ENCODE measurements at places on chromosomes 6 and 20.

DNA sequence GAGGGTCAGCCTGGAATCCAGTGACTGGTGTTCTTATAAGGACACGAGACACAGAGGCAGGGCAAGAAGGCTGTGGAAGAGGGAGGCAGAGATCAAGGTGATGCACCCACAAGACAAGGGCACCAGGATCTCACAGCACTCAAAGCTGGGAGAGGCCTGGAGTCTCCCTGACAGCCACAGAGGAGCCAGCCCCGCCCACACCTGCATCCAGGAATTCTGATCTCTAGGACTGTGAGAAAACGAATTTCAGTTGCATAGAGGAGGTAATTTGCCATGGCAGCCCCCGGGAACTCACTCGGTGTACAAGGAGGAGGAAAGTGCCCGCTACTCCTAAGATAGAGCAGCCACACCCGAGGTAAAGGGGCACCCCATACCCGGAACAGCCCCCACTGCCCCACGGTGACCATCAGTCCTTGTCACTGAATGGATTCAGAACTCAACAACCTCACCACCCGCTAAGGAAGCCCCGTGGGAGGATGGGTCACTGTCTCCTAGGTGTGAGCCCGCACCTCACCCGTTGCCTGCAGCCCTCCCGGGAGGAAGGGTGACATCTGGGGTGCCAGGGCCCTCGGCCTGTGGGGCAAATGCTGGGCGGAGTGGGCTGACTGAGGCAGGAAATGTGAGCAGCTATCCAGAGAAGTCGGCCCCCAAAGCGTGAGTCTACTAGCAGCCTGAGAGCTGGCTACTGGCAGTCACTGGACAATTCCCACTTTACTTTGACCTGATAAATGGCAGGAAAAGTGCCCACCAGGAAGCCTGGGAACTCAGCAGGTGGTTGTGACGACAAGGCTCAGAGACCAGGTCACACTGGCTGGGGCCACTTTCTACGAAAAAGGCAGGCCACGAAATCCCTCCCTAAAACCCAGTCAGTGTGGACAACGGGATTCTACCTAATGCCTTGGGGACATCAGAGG is 22.4 kb downstream of the DLL1 start:
- DNase-seq, result no peak

- DNase-seq, result no peak
Observed at GRCh38 chr6:145427232-145427631, 308.1 kb downstream of the EPM2A start.

DNA sequence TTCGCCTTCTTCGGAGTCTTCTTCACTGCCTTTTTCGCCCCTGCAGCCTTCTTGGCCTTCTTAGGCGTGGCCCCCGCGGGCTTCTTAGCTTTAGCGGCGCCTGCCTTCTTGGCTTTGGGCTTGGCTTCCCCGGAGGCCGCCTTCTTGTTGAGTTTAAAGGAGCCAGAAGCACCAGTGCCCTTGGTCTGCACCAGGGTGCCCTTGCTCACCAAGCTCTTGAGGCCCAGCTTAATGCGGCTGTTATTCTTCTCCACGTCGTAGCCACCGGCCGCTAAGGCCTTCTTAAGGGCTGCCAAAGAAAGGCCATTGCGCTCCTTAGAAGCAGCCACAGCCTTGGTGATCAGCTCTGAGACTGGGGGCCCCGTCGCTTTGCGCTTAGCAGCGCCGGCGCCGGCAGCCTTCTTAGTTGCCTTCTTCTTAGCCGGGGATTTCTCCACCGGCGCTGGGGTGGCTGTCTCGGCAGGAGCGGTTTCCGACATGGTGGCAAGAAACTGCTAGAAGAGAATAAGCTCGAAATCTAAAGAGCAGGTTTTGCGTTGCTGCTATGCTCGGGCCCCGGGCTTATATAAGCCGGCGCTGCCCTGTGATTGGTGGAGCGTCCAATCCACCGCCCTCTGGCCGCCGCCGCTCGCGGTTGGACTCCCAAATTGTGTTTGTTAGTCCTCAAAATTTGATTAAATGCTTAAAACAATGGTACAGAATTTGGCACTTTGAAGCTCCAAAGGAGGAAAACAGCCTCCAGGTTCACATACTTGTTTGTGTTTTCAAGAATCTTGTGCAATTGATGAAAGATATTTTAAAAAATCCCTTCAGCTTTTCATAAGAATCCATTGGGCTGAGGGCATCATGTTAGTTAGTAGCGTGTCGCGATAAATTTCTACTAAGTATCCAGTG is 44.9 kb downstream of the OR2B2 start:
- peak; percentile 75 for DNase-seq

DNA sequence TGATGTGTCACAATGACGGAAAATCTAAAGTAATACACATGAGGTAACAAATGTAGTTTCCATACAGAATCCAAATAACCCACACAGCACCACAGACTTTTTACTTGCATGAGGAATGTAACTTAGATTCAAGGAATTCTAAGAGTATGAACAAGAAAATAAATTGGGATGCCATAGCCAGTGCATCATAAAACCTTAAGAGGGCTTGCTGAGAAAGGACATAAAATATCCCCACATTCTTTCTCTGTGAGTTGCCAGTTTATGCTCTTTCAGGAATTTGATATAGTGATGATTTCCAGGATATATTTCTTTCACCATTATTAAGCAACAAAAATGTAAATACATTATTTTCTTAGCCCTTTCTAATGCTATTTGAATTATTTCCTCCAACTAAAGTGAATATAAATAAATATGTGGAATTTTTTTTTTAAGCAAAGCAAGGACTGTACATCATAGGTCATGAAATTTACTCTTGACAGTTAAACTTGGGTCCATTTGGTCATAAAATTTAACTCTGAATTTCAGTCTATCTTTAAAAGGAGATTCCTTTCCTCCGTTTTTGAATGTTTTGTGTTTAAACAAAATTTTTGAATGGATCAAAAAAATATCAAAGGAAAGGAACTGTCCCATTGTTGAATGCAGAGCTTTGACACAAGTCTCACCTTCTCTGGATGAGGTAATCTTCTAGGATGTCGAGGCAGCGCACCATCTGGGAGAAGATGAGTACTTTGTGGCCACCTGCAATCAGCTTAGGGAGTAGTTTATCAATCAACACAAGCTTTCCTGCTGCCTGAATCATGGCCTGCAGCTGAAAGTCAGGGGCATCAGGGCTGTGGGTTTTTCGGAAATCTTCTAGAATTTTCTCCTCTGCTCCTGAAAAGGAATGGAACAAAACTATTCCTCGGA is 116.3 kb upstream of the EMILIN3 start:
- DNase-seq, result no peak

- DNase-seq, result no peak
Observed at GRCh38 chr20:62823688-62824475, 7.0 kb downstream of the COL9A3 start.

- DNase-seq, result no peak
Observed at GRCh38 chr6:97176468-97176867, 106.5 kb downstream of the MMS22L start.

DNA sequence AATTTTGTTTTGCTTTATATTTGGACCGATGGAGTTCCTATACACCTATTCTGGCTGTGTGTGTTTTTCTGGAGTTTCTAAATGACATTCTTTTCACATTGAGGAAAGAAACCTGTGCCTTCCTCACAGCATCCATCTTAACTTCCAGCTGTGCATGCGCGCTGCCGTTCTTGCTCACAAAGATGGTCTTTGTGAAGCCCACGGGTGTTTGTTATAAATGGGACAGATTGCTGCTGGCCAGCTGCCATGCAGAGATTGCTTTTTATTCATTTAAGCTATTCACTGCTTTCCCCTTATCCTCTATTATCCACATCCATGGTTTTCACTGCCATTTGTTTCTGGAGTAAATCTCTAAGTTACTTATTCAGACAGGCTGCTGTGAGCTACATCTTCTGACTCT is 54.2 kb downstream of the SYNDIG1 start:
- no peak for DNase-seq

- DNase-seq, result no peak
Observed at GRCh38 chr6:116649129-116649528, 19.4 kb downstream of the ZUP1 start.

DNA sequence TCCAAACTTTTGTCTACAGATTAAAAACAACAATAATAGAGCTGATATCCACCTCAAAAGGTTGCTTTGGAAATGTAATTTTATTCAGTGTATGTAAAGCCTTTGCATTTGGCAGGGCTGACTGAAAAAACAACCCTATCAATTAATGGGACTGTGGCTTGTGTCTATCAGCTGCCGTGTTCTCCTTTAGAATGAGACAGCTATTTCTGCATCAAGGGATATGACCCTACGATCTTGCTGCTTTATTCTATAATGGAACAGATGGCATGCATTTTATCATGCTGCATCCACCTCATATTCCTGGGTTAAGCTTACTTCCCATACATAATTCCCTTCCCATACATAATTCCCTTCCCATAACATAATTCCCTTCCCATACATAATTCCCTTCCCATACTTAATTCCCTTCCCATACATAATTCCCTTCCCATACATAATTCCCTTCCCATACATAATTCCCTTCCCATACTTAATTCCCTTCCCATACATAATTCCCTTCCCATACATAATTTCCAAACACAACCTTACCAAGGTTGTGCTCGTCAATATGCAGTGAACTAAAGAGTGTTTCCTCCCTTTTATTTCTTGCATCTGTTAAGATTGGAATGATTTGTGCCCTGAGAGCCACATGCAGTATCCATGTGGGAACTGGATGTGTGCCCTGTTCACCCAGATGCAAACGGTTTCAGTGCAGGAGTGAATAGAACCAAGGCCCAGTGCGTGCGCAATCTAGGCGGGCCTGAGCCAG is 26.8 kb downstream of the SERPINB6 start:
- DNase-seq, result no peak

DNA sequence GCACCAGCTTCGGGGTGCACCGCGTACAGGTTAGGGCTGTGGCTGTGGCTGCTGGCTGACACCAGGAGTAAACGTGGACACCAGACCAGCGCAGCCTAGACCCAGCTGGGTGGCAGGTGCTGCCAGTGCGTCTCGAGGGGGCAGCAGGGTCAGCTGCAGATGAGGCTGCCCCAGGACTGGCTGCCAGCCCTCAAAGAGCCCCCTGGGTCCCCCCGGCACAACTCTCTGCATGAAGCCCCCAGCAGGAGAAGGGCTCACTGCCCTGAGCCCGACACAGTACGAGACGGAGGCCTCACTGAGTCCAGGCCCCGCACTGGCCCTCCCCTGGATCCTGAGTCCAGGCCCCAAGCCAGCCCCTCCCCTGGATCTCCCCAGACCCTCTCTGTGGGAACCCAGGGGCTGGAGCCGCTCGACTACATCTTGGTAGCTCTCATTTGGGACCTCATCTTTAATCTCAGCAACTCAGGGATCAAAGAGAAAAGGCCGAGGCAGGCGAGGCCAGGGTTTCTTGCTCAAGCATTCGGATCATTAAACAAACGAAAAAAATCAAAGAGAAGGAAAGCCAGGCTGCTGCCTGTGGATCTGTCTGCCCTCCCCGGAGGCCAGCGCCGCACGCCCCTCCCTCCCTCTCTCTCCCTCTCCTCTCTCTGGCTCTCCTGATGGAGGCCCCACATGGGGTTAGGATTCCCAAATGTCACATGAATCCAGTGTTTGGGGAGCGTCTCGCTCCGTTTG is 7.0 kb upstream of the NKAIN4 start:
- no peak for DNase-seq

DNA sequence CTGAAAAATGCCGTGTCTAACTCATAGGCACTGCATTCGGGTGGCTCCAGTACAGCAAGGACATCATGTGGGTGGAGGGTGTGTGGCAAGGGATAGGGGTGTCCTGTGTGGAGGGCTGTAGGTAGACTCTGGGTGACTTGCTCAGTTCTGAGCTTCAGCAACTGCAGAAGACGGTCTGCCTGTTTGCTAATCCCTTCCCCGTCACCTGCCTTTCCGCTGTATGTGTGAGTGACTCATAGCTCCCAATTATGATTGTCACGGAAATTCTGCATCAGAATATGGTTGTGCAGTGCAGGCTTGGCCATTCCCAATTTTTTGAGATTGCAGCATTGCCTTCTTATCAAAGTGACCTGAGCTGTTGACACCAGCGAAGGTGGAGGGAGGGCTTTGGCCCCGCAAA is 174.3 kb downstream of the CDH4 start:
- DNase-seq, result no peak

GRCh38 chr20:40652441-40652987 is 36.5 kb downstream of the MAFB start:
- DNase-seq, result no peak

DNA sequence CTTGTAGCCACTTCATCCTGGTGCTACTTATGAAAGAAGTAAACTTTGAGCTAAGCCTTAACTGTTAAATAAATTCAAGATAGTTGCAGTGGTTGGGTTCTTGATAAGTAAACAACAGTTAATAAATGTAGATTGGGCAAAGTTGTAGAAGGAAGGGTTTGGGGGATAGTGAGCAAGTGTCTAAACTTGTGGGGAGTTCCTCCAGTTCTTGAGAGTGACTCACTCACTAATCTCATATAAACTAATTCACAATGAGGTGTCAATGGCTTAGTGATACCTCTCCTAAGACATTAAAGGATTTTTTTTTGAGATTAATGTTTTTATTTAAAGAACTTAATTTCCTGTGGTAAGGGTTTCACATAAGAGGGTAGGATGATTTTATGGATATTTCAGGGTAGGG is 507.4 kb downstream of the BMP2 start:
- DNase-seq, result no peak

DNA sequence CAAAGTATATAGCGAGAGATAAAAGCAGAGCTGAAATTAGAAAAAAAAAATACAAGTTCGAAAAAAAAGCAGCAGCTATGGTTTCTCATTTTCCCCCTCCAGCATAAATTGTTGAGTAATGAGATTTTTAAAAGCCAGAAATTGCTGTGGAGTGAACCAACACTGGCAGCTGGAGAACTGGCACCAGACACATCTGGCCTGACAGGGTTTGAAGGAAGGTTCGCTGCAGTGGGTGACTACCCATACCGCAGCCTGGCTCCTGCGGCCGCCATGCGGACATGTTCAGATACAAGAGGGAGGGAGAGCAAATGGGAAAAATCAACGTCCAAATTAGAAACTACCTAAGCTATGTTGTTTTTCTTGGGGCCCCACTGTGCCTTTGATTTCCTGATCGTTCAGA is 3.3 kb downstream of the APCDD1L start:
- no peak for DNase-seq

DNA sequence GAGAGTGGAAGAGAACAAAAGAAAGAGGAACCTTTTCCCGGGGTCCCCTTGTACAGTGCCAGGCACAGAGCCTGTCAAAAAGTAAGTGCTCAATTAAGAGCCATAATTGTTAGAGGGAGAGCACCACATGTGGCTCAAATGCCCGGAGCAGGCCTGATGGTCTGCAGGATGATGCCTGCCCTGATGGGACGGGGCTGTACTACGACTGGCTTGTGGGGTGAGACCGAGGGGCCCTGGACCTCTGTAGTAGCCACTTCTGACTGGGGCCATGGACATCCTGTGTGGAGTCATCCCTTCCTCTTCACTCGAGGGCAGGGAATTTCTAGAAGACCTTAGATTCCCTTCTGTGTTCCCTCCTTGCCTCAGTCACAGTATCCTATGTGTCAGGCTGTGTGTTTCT is 47.9 kb downstream of the KCNK5 start:
- DNase-seq, result no peak

Measured in stimulated activated CD8-positive, alpha-beta memory T cell treated with anti-CD3 and anti-CD28 coated beads, Interleukin-2, amount 100 ng/mL, for 48 hours (primary cell).